D721Med (cell line): ENCODE measurements at places on chromosomes 12 and 14.

- DNase-seq, result no peak
These were observed 867.4 kb downstream of the NRXN3 start for GRCh38 chr14:79037593-79037992.

- no peak for DNase-seq
These were observed 9.3 kb downstream of the PEBP1 start for GRCh38 chr12:118145113-118145797.

GRCh38 chr12:46556105-46556559, 183.6 kb upstream of the SLC38A2 start:
- no peak for DNase-seq

- DNase-seq, result no peak
These were observed 11.1 kb upstream of the CLEC2A start for GRCh38 chr12:9943240-9943639.

GRCh38 chr12:111775205-111776193, 8.8 kb downstream of the ALDH2 start:
- no peak for DNase-seq

DNA sequence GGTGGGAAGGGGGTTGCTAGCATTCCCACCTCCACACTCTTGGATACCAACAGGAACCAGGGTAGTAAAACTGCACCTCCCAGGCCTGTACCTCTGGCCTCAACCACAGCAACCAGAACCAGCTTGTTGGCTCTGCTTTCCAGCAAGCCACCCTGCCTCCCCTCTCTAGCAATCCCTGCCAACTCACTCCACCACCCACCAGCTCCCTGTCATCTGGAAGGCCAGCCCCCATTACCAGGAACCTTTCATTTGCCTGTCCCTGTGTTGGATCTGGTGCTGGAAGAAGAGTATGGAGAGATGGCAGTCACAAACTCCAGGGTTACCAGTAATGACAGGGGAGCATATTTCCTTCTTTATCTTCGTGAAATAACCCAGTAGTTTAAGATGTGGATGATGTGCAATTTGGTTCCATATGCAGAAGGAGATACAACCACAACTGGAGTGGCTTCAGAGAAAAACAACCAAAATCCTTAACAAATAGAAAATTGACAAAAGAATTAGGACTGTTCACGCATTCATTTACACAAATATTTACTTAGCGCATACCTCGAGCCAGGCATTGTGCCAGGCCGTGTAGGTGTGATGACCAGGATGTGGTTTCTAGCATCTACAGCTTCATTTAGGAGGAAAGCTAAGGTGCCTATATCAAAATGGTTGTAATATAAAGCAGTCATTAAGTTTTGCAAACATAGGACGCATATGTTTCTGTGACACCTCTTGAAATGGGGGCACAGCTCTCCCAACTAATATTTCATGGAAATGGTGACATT, 3.4 kb downstream of the B4GALNT3 start:
- no peak for DNase-seq

- no peak for DNase-seq
These were observed 30.9 kb upstream of the TUBA1C start for GRCh38 chr12:49233842-49234526.

- no peak for DNase-seq
These were observed 13.9 kb downstream of the ALDH2 start for GRCh38 chr12:111780615-111781014.

GRCh38 chr12:49048953-49049352, 11.6 kb downstream of the KMT2D start:
- DNase-seq, result no peak

- no peak for DNase-seq
These were observed 404.4 kb upstream of the CCDC196 start for GRCh38 chr14:66081594-66082376.
